Activated gamma-delta T cell treated with Interleukin-2 at 50 U/mL for 16 hours (primary cell): ENCODE measurements at places on chromosomes 3 and 15.

DNA sequence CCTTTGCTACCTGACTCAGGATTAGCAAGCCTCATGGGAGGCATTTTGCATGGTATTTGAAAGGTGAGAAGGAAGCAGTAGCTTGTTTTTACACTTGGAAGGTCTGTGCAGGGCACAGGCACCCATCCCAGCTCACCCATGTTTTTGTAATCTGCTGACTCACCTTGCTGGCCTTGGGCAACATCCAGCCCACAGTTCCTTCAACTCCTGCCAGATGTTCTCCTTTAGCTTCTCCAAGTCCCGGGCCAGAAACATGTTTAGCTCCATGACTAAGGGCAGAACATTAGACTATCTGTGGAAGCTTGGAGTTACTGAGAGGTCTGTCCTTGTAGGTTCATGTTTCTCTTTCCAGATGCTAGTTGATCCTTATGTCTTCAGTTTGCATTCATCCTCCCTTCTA, 12.4 kb upstream of the ZNF770 start:
- no peak for DNase-seq

DNA sequence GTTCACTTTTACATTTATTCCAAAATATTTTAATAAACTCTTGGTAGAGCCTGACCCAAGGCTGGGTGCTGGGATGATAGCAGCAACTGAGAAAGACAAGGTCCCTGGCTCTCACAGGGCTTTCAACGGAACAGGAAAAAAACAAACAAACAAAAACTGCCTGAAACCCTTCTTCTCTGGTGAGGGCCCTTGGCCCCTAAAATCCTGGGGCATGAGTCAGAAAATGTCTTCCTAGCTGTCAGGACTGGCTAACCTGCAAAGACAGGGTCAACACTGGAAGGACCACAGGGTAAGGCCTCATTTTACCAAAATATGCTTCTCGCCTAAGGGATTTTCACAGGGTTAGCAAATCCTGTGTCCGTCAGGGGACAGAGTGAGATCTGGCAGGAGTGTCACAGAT, 45.7 kb upstream of the WNT5A start:
- DNase-seq: no peak

GRCh38 chr3:52221563-52222318, 3.7 kb downstream of the TLR9 start:
- DNase-seq: peak; percentile 64

DNA sequence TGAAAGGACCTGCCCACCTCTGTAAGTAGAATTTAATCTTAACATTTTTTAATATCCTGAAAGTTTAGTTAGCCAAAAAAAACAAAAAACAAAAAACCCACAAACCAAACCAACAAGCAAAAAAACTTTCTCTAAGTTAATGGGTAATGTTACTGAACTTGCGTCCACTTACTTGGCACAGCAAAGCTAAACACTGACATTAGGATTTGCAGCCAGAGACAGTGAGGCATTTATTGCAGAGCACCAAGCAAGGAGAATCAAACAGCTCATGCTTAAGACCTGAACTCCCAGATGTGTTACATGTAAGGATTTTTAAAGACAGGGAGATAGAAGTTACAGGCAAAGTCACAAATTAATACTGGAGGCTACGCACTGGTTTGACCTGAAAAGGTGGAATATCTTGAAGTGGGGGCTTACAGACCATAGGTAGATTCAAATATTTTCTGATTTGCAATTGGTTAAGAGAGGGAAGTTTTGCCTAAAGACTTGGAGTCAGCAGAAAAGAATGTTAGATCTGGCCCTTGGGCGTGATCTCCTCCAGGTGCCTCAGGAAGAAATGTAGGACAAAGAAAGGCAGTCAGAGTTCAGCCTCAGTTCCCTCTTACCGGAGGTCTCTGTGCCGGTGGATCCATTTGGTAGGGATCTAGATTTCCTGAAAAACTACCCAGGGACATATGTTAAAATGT, 205.0 kb downstream of the ADAMTSL3 start:
- DNase-seq: no peak

- DNase-seq: no peak
These were observed 27.0 kb downstream of the SHQ1 start for GRCh38 chr3:72821161-72821781.

- no peak for DNase-seq
These were observed 170.2 kb downstream of the FNDC3B start for GRCh38 chr3:172209333-172210321.
